ENCODE measurements at places on chromosomes 11 and 22. TPM values are rescaled to one million over a fixed set of nuclear protein-coding genes. Genes with fewer than 3 reads are reported as not detected.
A peak's percentile ranks its signal among the peaks of the same experiment; 100 is the strongest.

YPEL4 gene
- 0.39 TPM for total RNA-seq

GRCh38 chr11:8913961-8914660 is 3.1 kb downstream of the AKIP1 start:
- peak; percentile 10 for DNase-seq
- peaks cover 36% of the 10 kb centered on the region for H3K4me1 ChIP-seq
- peaks cover 8% of the 10 kb centered on the region for H3K27me3 ChIP-seq
- peak overlapping the region; percentile 68 for H3K27ac ChIP-seq
- H3K4me3 ChIP-seq = peak overlapping the region; percentile 63

DNA sequence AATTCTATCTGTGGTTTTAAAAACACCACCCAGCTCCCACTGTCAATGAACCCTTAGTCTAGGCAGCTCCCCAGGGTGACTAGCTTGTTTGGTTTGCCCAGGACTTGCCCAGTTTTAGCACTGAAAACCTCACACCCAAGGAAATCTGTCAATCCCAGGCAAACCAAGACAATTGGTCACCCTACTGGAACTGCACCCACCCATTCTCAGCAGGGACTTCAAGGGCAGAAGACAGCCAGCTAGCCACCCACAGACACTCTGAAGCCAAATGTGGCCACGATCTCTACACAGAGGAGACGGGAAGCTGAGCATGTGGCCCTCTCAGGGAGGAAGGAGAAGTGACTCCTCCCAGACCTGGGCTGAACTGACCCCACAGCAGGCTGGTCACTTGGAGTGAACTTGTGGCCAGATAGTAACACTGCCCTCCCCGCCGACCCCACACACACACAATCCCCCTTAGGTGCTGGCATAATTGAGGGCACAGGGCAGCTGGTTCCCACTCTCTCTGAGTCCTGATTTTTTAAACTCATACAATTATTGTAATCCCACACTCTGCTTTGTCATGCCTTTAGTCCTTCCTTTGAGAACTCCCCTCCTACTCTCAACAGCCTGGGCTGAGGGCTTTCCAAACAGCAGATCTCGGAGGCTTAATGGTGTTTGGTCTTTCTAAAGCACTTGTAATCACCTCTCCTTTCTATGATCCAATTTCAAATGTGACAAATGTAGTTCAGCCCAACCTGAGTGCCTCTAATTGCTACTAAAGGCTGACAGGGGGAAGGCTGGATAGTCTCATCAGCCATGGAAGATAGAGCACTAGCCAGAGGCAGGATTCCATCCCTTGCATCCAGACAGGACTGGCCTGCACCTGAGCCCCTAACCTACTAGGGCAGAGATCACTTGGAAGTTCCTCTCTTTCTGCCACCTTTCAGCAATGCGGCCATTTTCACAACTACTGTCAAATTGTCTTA is 74.7 kb upstream of the DRD2 start:
- no peaks in the 10 kb centered on the region for H3K4me1 ChIP-seq
- no peak overlapping the region for H3K4me3 ChIP-seq
- H3K27ac ChIP-seq = no peak overlapping the region
- DNase-seq = no peak

SNX32 gene
- total RNA-seq = 1.6 TPM

GRCh38 chr22:19759427-19760057 is 1.0 kb upstream of the TBX1 start:
- H3K36me3 ChIP-seq = peaks cover 4% of the 10 kb centered on the region
- peak overlapping the region; percentile 83 for H3K27ac ChIP-seq
- H3K27me3 ChIP-seq = peaks cover 59% of the 10 kb centered on the region
- no peak for DNase-seq

CACNA1I gene
- total RNA-seq = 0.02 TPM

RASSF10 gene
- not detected for total RNA-seq

OR2AG2 gene
- 0.47 TPM for total RNA-seq

DNA sequence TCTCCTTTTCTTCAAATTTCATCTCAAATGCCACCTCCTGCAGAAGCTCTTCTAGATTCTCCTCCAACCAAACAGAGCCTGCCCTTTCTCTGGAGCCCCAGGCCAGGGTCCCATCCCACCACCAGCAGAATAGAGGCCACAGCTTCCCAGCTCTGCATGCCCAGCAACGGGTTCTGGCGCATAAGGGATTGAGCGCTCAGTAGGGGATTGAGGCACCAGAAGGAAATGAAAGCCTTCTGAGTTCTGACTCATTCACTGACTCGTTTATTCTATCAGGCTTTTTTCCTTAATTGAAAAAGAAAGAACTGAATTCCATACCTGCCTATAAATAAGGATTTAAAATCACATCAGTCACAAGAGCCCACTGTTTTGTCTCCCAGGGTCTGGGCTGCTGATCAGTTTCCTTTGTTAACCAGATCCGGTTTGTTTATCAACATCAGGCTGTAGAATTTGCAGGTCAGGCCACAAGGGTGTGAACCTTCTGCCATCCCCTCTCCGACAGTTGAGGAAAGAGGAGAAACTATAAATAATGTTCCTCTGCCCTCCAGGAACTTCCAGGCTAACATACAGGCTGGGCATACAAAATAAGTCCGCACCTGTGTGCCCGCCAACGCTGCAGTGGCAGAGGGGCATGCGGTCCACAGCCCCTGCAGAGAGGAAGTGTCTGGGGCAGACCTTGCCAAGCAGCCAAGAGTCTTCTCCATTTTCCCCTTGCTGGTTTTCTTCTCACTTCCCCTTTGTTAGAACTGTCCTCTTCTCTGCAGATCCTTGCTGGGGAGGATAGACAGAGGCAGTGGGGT is 63.5 kb upstream of the PRDM11 start:
- H3K27ac ChIP-seq = peak overlapping the region; percentile 1
- H3K4me3 ChIP-seq = no peak overlapping the region
- no peak for DNase-seq
- H3K4me1 ChIP-seq = peaks cover 37% of the 10 kb centered on the region
- peaks cover 12% of the 10 kb centered on the region for H3K27me3 ChIP-seq
- no peaks in the 10 kb centered on the region for H3K36me3 ChIP-seq

FAM180B gene
- not detected for total RNA-seq

DNA sequence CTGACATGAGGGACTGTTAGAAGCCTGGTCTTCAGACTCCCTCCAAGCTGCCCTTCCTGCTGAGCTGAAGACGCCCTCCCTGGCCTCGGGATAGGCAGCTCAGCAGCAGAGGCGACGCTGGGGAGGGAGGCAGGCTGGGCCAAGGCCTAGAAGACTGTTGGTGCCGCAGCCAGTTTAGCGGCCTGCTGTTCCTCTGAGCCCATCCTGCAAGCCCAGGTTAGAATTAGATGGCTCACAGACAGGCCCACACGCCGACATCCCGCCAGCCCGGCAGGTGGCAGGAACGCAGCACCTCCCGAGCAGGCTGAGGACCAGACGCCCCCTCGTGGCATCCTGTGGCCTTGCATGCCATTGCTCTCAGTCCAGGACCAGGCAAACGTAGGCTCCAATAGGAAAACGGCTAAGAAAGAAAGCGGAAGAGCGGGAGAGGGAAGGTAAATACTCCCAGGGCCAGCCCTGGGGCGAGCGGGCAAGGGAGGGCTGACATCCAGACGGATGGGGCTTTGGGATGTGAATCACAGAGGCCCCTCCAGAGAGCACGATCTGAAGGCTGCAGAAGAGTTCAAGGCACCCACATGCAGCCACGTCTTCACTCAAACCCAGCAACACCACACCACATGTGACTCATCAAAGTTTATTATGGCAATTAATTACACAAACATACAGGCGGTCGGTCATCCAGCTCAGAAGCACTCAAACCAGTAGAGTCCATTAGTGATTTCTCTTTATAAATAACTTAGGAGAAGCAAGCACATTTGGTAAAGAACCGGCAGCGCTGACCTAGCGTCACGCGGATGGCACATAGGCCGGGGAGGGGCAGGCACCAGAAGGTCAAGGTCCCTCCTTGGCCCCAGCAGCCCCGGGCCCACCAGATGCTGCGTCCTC is 27.6 kb downstream of the CD5 start:
- peak overlapping the region; percentile 65 for H3K27ac ChIP-seq
- peak overlapping the region; percentile 63 for H3K4me3 ChIP-seq
- H3K27me3 ChIP-seq = no peaks in the 10 kb centered on the region
- peaks cover 27% of the 10 kb centered on the region for H3K36me3 ChIP-seq

P2RX3 gene
- total RNA-seq = not detected

GRCh38 chr11:126359431-126360048 is 4.1 kb downstream of the ST3GAL4 start:
- H3K27ac ChIP-seq = no peak overlapping the region
- DNase-seq = no peak
- no peak overlapping the region for H3K4me3 ChIP-seq

GRCh38 chr11:14396273-14396672 is 37.3 kb upstream of the RRAS2 start:
- H3K4me3 ChIP-seq = no peak overlapping the region
- no peak overlapping the region for H3K27ac ChIP-seq
- DNase-seq = no peak

RAB36 gene
- not detected for total RNA-seq

DNA sequence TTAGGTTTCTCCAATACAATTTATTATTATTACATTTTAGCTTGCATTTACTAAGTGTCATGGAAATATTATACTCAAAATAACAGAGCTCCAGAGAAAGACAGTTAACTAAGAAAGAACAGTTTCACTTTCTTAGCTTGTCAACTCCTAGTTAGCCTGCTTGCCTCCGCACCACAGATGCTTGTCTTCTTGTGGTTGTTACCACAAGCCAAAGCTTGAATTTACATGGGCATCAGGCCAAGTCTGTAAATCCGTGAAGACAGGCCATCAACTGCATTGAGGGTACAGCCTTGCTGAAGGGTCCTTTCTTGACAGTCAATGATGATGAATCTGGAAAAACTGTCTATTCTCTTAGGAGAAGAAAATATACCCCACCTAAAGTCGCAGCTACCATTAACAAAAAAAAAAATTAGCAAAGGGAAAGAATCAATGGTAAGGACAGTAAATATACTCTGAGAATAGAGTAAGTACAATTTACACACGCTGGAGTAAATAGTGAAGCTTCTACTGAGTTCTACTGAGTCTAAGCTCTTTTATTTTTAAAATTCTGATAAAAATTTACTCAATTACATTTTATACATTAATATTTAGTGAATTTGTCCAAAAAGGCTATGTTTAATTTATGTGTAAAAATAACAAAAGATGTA is 15.6 kb upstream of the DENND5A start:
- peak; percentile 64 for DNase-seq
- H3K4me3 ChIP-seq = peak overlapping the region; percentile 60
- peaks cover 17% of the 10 kb centered on the region for H3K36me3 ChIP-seq
- peaks cover 15% of the 10 kb centered on the region for H3K4me1 ChIP-seq

GATD1 gene
- total RNA-seq = 81.7 TPM

DNA sequence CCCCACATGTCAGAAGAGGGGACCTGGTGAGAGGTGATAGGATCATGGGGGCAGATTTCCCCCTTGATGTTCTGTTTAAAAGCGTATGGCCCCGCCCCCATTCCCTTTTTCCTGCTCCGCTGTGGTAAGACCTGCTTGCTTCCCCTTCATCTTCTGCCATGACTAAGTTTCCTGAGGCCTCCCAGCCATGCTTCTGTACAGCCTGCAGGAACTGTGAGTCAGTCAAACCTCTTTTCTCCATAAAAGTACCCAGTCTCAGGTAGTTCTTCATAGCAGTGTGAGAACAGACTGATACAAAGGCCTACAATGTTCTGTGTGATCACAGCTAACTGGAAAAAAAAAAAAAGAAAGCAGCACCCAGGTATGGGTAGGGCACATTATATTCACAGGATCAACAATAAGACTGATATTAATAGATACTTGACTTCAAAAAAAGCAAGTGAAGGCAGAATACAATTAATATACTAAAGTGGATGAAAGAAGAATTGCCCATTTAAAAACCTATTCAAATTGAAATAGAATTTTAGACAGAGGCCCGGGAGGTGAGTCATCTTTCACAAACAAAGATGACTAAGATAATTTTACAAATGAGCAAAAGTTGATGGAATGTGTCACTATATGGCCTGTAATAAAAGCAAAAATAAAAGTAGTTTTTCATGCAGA is 1.7 kb upstream of the OR52K1 start:
- no peaks in the 10 kb centered on the region for H3K36me3 ChIP-seq
- H3K27ac ChIP-seq = no peak overlapping the region
- no peak overlapping the region for H3K4me3 ChIP-seq
- H3K27me3 ChIP-seq = peaks cover 2% of the 10 kb centered on the region
- no peak for DNase-seq

HEPHL1 gene
- not detected for total RNA-seq

GRCh38 chr22:31825513-31825912 is 71.7 kb downstream of the DEPDC5 start:
- peaks cover 19% of the 10 kb centered on the region for H3K4me1 ChIP-seq
- no peak overlapping the region for H3K4me3 ChIP-seq
- DNase-seq = no peak
- no peaks in the 10 kb centered on the region for H3K27me3 ChIP-seq

DNA sequence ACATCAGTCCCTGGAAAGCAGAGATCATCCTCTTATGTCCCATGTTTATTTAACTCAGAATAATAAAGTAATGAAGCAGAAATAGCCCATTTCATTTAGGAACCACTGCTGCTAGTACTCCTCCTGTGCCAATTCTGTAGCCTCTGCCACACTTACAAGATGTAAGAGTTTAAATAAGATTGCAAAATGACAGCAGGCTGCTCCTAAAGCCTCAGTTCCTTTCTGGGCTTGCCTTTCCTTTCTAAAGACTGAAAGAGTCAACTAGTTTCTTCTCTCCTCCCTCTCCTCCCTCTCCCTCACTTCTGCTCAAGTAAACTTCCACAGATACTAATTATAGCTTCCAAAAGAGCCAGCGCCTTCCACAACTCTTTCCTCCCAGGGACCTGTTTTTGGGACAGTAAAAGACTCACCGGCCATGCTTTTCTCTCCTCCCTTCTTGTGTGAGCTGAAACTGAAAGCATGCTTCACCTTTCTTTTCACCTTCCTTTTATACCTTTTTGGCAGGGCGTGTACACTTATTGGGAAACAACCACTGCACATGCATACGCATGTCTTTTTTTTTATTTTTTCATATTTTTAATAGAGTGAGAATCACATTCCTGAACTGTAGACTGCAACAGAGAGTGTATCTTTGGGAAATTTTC is 26.1 kb upstream of the CARD16 start:
- H3K27ac ChIP-seq = peak overlapping the region; percentile 65
- H3K36me3 ChIP-seq = peaks cover 5% of the 10 kb centered on the region
- peak overlapping the region; percentile 69 for H3K4me3 ChIP-seq

TMPRSS13 gene
- total RNA-seq = 1.5 TPM

CBL gene
- 39.9 TPM for total RNA-seq

NCAM1 gene
- total RNA-seq = not detected
